NCI-H1105 (cell line): ENCODE measurements at places on chromosomes 7 and 10.

DNA sequence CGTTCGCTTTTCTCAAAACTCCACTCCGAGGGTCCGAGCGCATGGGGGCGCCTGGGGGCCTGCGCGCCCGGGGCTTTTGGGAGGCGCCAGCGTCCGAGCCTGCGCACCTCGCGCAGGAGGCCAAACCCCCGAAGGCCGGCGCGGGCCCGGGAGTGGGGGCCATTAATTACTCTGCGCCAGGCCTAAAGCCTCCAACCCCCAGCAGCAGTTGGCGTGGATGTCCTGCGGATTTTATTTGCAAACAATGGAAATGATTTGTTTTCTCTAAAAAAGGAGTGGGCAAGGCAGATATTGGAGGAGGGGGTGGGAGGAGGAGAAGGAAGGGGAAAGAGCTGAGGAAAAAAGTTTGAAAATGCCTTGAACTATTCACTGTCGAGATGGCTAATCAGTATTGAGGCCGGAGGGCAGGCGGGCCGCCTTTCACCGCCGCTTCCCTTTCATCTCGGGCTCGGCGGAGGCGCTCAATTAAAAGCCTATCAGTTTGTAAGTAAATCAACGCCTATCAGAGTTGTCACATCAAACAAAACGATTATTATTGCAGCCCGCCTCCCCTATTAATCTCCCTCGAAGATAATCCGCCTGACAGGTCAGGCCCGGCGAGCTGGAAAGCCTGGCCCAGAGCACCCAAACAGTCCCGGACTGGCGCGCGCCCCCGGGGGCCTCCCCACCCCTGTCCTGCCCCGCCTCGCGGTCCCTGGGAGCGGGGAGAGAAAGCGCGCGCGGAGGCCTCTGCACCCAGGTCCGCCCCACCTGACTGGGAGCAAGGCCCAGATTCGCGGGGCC is 3.4 kb upstream of the ZNF503 start:
- no peak for DNase-seq

DNA sequence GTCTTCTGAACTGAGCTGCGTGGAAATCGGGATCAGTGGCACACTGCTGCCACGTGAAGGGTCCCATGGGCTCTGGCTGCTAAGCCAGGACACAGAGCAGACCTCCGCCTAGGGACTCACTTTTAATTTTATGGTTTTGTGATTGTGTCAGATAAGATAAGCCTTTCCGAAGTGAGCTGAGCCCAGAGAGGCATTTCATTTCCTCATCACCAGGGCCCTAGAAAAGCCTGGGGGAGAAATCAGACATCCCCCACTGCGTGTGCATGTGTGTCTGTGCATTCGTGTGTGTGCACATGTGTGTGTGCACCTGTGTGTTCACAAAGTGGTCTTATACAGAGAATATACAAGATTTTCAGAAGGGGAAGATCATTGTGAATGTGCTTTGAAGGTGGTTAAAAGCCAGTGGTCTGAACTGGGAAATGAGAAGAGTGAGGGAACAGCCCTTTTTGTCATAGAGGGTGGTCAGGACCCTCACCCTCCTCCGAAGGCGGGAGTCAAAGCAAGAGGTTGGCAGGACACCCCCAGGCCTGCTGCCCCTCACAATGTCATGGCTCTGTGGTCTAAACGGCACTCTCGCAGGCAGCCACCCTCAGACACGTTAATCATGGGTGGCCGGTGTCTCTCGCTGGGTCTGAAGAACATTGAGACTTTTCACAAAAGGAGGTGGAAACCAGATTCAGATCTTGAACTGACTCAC is 176.1 kb upstream of the PFKP start:
- DNase-seq, result no peak

- no peak for DNase-seq
Observed at GRCh38 chr7:127909424-127910152, 121.6 kb downstream of the LRRC4 start.

GRCh38 chr10:17239345-17240085 is 11.5 kb downstream of the VIM start:
- DNase-seq, result no peak

DNA sequence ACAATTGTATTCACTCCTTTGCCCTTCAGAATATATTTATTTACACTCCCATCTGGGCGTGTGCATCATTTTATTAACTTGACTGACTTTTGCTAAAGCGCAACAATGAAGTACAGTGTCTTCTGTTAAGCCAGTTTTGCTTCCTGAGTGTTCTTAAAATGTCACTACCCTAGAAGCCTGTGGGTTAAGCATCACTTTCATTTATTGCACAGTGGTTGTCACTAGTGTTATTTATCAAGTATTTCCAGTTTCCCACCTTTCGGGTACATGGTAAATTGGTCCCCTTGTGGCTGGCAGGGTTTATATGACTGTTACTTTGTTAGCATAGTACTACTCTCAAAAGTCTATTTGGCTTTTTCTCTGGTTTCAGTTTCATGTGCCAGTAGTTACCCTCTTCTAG is 3.3 kb downstream of the HILPDA start:
- no peak for DNase-seq

DNA sequence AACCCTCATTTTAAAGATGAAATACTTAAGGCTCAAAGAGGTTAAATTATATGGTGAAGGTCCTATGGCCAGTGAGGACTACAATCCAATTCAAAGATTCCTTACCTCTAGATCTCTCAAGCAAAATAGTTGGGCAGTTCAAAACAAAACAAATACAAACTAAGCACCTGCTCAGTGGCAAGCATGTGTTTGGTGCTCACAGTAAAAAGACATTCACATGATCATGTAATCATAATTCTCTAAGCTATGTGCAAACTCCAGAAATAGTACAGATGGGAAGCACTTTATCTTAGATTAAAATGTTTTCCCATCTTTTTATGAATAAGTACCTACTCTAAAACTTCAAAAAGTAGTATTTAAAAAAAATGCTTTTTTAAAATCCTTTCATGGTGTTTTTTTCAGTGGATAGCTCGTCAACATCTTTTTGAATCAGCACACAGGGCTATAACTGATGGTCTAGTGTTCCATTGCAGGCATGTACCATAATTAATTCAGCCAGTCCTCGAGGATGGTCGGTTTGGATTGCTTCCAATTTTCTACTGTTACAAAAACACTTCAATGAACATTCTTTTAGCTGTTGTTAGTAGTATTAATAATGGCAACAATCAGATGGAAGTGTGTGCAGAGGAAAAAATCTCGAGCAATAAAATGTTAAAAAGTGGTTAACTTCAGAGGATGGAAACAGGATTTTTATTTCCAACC is 58.4 kb downstream of the CHCHD3 start:
- DNase-seq, result peak; percentile 76

DNA sequence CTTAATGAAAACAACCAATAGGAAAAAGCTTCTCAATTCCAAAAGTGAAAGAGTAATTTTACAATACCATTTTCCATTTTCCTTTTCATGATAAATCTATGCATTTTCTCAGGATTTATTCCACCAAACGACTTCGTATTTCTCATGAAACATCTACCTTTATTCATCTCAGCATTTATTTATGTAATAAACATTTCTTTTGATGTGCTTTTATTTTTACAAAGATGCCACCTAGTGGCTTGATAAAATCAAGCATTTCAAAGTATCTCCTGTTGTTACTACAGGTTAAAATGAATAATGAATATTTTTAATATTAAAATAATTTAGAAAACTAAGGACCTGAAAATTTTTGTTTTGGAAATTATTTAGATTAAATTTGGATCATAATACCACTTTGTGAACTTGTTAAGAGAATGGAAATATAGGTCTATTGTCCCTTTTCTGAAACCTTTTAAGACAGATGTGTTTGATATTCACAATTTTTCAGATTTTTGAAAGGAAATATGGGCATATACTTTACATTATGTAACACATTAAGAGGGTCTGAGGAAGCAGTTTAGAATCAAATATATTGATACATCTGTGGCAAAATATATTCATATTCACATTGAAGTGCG is 2.7 kb upstream of the IQUB start:
- DNase-seq, result no peak

GRCh38 chr10:3990307-3990706 is 205.3 kb upstream of the KLF6 start:
- no peak for DNase-seq

DNA sequence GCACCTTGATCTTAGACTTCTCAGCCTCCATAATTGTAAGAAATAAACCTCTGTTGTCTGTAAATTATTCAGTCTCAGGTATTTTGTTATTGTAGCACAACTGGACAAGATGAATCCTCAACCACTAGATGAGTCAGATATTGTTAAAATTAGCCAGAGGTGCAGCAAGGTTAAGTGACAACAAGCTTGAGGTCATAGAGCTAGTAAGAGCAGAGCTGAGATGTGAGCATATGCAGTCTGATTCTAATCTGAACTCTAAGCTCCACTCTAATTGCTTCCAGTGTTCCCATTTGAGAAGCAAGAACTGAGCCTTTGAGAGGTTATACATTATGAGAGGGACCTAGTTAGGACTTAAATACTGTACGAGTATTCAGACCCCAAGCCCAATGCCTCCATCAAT is 93.1 kb downstream of the FZD1 start:
- no peak for DNase-seq

GRCh38 chr10:44102726-44103255 is 282.1 kb downstream of the CXCL12 start:
- no peak for DNase-seq

GRCh38 chr10:1395481-1396296 is 339.5 kb downstream of the WDR37 start:
- no peak for DNase-seq

DNA sequence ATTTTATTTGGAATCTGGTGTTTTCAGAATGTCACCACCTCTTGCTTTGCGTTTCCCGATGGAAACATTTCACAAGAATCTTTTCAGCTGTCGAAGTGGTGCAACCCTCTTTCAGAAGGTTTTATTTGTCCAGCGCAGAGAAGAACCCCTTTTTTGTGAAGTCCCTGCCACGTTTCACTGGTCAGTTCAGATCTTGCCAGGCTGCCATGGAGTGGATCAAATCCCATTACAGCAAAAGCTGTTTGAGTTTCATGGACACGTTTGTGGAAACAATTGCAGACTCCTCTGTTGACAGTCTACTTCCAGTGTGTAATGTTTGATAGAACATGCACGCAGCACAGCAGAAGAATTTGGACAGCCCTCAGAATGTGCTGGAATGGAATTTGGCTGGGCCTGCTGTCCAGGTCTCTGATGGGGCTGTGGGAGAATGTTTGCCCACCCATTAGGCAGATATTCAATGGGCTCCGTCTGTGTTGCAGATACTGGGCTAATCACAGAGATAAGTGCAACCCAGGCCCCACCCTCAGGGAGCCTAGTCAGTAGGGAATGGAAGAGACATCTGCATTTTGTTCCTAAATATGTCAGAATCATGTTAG is 143.2 kb downstream of the GRK5 start:
- no peak for DNase-seq

- DNase-seq, result no peak
Observed at GRCh38 chr7:83072576-83073517, 89.8 kb downstream of the PCLO start.

DNA sequence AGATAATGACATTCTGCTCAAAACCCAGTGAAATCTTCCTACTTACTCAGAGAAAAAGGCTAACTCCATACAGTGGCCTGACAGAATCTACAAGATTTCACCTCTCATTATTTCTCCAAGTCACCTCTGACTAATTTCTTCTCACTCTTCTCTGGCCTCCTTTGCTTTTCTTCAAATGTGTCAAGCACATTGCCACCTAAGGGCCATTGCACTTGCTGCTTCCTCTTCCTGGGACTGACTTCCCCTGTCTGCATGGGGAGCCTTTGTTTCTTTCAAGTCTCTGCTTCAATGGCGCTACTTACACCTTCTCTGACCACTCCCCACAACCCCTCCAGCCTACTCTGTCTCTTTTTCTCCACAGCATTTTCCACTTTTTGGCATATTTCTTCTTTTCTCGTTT is 36.0 kb downstream of the PRTFDC1 start:
- no peak for DNase-seq

DNA sequence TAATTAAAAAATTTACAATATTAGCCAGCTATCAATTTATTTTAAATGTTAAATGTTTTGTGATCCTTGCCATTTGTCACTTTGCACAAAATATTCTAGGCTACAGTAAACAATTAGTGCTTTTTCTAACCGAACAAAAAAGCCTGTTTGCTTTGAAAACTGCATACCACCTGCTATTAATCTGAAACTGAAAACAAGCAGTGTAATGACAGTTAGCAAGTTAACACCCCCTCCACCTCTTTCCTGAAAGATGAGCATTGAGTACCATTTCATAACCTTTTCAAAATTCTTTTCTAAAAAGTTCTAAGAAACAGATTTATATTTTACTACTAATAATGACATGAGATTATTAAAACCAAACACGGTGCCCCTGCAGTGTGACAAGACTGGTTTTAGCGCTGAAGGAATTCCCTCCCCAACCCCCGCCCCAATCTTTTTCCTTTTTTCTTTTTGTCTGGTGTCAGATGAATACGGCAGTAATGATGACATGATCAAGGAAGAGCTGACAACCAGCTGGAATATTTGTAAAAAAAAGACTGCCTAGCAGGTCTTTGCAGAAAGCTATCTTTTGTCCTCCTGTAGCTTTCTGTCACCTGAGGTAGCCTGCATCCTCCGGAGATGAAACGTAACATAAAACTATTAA is 175.6 kb downstream of the CHCHD3 start:
- no peak for DNase-seq

DNA sequence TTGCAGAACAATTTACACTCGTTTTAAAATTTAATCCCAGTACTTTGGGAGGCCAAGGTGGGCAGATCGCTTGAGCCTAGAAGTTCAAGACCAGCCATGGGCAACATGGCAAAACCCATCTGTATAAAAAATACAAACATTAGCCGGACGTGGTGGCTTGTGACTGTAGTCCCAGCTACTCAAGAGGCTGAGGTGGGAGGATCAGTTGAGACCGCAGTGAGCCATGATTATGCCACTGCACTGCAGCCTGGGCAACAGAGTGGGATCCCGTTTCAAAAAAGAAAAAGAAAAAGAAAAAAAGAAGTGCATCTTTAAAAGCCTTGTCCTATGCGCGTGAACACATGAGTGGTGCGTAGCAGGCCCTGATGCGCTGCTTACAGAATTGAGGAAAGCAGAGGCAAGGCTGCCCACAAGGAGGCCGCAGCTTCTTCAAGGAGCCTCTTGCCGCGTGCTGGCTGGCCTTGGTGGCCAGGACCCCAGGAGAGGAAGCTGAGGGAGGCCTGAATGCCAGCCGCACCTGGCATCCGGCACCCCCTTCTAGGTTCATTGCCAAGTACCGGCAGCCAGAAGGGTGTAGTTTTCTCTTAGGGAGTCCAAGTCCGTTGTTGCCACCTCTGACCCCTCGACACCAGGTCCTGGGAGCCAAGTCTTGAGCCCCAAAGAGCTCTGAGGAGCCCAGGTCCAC is 124.5 kb downstream of the UBE2H start:
- DNase-seq, result no peak
